ENCODE measurements at places on chromosomes 2 and 18.

DNA sequence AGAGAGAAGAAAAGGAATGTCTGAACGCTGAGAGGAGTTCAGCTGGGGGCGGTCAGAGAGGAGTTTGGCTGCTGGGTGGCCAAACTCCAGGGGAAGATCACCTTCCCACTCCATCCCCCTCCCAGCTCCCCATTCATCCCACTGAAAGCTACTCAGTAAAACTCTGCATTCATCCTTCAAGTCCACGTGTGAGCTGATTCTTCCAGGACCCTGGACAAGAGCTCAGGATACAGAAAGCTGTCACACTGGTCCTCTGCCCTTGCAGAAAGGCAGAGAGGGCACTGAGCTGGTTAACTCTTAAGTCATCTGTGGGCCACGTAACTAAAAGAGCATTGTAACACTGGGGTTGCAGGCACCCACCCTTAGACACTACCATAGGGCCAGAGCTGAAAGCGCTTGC lies 132.1 kb upstream of the ARL4C start:
- no peak for DNase-seq

GRCh38 chr2:8152392-8153257 lies 529.2 kb upstream of the ID2 start:
- DNase-seq = no peak

- no peak for DNase-seq
Observed at GRCh38 chr18:76463872-76464271, 31.2 kb downstream of the ZNF516 start.

- no peak for DNase-seq
Observed at GRCh38 chr2:78532762-78533379, 492.6 kb upstream of the REG3G start.

DNA sequence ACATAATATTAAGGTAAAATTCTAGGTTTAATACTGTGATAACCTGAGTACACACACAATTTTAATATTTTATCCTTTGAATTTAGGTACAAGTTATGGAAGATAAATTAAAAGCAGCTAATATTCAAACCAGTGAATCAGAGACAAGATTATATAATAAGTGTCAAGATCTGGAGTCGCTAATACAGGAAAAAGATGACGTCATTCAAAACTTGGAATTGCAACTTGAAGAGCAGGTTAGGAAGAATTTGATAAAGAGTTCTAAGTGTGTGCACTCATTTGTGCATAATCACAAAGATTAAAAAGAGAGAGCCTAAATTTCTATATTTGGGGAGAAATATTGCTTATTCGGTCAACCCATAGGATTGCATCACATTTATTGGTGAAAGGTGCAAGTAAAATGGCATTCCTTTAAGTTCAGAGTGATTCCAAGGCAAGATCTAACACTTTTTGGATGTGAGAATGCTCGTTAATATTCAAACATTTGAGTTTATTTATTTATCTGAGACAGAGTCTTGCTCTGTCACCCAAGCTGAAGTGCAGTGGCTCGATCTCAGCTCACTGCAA lies 16.3 kb upstream of the C1GALT1C1L start:
- no peak for DNase-seq

GRCh38 chr2:186959486-186959885 lies 110.5 kb upstream of the ZSWIM2 start:
- DNase-seq = no peak

DNA sequence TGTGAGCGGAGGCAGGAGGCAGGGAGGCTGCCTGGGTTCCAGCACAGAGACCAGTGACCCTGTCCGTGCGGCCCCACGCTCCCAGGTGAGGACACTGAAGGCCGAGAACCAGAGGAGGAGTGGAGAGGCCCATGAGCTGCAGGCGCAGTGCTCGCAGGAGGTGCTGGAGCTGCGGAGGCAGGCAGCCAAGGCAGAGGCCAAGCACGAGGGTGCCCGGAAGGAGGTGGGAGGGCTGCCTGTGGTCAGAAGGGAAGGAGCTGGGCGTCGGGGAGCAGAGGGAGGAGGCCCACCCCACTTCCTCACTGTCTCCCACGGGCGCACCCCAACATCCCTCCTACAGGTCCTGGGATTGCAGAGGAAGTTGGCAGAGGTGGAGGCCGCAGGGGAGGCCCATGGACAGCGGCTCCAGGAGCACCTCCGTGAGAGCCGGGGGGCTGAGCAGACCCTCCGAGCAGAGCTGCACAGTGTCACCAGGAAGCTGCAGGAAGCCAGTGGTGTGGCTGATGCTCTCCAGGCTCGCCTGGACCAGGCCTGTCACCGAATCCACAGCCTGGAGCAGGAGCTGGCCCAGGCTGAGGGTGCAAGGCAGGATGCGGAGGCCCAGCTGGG lies 33.0 kb upstream of the SNED1 start:
- no peak for DNase-seq
